Esophagus mucosa (tissue), 1 donor: ENCODE measurements at places on chromosomes 7 and 10.

DNA sequence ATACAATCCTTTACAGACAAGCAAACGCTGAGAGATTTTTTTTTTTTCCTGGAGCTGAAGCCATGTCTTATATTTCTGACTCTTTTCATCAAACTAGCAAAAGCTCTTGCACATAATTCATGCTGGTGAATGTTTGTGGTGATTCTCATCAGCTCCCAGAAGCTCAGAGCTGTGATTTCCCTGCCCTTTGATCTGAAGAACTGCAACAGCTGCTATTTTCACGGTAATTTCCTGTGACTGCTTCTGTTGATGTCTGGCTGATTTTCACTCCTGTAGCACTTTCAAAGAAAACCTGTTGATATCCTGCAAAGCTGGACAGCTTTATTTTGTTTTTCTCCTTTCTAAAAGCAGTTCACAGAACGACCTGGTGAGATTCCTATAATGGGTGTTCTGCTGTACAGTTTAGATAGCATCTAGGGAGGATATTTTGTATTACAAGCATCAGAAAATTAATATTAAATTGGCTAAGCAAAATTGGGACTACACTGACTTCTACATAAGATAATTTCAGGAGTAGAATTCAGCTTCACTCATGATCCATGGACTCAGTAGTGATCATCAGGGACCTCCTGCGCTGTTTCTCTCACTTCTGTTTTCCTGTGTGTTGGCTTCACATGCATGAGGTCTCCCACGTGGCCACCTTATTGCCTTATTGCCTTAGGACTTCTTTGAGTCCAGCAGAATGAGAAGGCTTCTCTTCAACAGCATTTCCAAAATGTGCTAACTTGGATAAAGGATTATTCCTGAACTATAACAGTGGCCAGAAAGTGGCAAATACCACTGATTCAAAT lies 1111.6 kb upstream of the SORCS1 start:
- ATAC-seq: no peak

DNA sequence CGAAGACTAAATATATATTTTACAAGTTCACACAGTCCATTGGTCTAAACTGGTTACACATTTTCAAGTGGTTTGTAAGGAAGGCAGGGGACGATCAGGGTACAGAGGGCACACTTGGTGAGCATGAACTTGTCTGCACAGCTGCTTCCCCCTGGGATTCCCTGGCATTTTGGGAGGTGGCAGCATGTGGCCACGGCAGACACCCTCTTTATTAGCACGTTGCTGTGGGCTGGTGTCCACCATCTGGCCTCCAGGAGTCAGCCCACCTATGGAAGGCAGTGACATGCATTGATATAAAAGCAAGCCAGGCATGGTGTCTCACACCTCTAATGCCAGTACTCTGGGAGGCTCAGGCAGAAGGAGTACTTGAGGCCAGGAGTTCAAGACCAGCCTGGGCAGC lies 350.2 kb downstream of the TYW1 start:
- no peak for ATAC-seq

DNA sequence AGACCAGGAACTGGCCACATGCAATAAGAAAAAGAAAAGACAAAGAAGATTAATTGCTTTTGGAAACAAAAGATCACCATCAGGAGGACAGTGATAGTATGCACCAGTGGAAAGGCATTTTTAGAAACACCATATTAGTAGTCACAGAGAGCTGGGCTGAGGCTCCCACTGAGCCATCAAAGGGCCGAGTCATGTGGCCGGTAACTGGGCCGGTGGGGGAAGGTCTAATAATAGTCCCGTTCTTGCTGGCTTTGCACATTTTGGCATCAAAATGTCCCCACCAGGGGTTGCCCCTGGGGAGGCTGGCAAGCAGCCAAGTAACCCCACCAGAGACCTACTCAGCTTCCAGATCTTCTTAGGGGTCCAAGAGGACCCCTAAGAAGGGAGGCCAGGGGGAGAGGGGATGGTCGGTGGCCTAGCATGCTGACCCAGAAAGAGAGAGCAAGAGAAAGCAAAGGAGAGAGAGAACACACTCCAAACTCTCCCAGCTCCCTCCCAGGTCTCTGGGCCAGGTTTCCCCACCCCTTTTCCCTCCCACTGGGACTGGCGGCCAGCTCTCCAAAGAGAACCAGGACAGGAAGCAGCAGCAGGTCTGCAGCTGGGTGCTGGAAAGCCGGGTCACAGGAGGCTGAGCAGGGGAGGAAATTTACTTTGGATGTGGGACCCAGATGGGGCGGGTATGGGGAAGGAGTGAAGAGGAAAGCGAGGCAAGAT lies 70.2 kb upstream of the FGFR2 start:
- ATAC-seq: peak; percentile 47

- ATAC-seq: peak; percentile 53
Measured at GRCh38 chr10:130894471-130894870, 417.1 kb downstream of the TCERG1L start.

- ATAC-seq: no peak
Measured at GRCh38 chr7:46542076-46542475, 621.0 kb upstream of the IGFBP3 start.

- no peak for ATAC-seq
Measured at GRCh38 chr7:30091491-30091912, 43.3 kb upstream of the MTURN start.

- ATAC-seq: no peak
Measured at GRCh38 chr10:65032867-65033769, 1511.9 kb downstream of the REEP3 start.

GRCh38 chr7:30810986-30811385 lies 39.8 kb downstream of the MINDY4 start:
- no peak for ATAC-seq

GRCh38 chr10:131726967-131727366 lies 173.8 kb upstream of the PPP2R2D start:
- ATAC-seq: no peak

- ATAC-seq: no peak
Measured at GRCh38 chr7:23072922-23073321, 32.7 kb upstream of the KLHL7 start.

GRCh38 chr7:32074787-32075585 lies 4.8 kb upstream of the PDE1C start:
- ATAC-seq: no peak

DNA sequence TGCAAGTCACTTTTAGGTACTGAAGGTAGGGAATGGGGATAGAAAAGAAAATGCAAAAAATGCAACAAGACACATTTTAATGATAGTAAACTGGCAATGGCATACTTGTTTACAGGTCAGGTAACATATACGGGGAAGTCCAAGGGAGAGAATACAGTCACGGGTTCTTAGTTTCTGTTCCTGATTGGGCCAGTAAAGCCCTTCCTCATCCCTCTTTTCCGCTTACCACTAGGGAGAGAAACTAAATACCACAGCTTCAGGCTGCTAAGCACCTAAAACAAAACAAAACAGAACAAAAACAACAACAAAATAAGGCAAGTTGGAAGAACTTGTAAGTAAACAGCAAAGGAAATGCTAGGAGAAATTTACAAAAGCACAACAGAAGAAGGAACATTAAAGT lies 65.2 kb upstream of the OGDHL start:
- no peak for ATAC-seq

GRCh38 chr7:31939076-31939475 lies 131.1 kb downstream of the PDE1C start:
- ATAC-seq: no peak

DNA sequence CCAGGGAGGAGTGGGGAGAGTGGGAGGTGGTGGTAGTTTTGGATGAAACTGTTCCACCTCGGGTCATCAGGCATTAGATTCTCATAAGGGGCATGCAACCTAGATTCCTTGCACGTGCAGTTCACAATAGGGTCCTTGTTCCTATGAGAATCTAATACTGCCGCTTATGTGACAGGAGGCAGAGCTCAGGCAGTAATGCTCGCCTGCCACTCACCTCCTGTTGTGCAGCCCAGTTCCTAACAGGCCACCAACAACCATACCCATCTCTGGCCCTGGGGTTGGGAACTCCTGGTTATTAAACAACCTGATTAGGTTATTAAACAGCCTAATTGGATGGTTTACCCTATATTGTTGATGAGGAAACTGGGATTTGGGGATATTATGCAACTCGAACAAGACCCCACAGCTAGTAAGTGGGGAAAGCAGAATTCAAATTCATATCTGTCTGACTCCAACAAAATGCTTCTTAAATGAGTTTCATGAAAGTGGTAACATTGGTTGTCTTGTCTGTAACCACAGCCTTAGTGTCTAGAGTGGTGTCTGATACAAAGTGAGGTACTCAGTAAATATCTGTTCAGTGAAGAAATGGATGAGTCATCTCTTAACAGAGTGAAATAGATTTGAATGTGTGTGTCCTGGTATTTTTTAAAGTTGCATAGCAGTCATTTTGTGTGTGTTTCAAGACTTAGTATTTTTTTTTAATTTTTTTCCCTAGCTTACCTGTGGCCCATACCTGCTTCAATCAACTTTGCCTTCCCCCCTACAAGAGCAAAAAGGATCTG lies 101.6 kb downstream of the HECTD2 start:
- peak; percentile 70 for ATAC-seq

DNA sequence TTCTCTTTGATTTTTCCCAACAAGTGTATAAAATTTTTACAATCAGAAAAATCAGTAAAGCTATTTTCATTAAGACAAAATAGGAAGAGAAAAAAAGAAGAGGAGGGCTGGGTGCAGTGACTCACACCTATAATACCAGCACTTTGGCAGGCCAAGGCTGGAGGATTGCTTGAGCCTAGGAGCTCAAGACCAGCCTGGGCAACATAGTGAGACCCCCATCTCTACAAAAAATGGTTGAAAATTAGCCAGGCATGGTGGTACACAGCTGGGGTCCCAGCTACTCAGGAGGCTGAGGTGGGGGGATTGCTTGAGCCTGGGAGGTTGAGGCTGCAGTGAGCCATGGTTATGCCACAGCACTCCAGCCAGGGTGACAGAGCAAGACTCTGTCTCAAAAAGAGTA lies 172.3 kb downstream of the AKR1D1 start:
- no peak for ATAC-seq

DNA sequence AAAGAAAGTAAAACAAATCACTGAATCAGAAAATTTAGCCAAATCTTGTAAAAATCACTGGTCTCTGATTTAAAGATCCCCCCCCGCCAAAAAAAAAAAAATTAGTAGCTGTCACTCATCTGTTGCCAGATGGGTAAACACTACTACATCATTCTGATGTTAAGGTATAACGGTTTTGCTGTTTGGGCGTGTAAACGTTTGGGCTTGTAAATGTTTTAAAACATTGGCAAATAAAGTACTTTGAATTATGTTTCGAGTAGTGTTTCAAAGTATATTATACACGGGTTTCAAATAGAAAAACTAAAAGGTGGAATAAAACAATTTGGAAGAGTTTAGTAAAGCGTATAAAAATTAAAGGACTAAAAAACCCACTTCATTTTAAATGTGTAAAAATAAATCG lies 1.5 kb downstream of the TMEM229A start:
- no peak for ATAC-seq

GRCh38 chr10:59281861-59282260 lies 80.5 kb downstream of the FAM13C start:
- ATAC-seq: no peak

DNA sequence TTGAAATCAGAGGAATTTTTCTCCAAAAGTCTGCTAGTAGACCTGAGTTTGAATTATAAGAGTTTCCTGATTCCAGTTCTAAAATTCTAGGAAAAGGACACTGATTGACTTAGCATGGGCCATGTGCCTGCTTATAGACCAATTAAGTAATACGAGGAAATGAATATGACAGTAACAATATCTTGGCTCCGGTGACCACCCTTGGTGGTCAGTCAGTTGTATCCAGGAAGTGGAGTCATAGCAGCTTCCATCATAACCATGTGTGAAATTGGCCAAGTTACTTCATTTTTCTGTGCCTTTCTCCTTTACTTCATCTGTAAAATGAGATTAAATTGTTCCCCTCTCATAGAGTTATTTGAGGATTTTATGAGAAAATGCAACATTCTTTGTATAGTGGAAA lies 66.9 kb downstream of the MTPAP start:
- no peak for ATAC-seq

- no peak for ATAC-seq
Measured at GRCh38 chr10:130491011-130491692, 355.0 kb downstream of the GLRX3 start.

- ATAC-seq: no peak
Measured at GRCh38 chr10:79940431-79940830, 8.5 kb downstream of the SFTPD start.

DNA sequence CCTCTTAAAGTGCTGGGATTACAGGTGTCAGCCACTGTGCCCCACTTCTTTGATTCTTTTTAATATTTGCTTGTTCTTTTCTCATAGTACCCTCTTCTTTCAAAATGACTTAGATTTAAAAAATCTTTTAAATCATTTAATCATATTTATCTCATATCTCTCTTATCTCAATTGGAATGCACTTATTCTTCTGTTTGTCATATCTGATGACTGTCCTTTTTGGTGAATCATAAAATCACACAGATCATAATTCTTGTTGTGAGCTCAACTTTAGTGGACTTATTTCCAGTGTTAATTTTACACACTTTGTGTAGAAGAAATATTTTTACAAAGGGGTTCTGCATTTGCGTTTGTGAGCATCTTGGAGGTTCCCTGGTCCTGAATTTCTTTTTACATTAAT lies 220.3 kb upstream of the SLC26A5 start:
- no peak for ATAC-seq

DNA sequence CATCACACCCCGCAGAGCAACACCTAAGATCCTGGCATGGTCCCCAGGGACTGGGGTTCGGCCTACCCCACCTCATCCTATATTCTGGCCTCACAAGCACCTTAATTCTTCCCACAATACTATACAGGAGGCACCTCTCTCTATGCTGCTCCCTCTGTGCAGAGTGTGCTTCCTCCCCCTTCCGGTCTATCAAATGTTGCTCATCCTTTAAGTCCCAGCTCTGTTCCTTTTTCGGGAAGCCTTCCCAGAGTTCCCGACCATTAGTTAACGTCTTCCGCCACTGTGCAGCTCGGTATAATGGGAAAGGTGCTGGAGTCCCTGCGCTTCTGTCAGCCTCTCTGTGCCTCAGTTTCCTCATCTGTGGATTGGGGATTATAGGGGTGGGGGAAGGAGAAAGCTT lies 21.8 kb downstream of the PALD1 start:
- no peak for ATAC-seq

DNA sequence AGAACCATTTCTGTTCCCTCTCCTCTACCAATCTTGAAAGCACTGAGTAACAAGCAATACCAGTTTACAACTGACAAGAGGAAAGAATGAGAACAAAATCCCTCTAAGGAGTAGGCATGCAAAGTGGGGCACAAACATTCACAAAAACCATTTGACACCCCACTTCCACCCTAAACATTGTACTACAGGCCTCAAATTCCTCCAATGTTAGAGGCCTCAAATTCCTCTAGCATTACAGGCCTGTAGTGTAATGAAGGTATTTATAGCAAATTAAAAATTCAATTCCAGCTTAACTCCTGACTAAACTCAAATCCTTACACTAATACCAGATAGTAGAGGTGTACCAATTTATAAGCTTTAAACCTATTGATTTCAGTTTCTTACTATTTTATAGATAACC lies 85.4 kb downstream of the SIRT1 start:
- no peak for ATAC-seq

DNA sequence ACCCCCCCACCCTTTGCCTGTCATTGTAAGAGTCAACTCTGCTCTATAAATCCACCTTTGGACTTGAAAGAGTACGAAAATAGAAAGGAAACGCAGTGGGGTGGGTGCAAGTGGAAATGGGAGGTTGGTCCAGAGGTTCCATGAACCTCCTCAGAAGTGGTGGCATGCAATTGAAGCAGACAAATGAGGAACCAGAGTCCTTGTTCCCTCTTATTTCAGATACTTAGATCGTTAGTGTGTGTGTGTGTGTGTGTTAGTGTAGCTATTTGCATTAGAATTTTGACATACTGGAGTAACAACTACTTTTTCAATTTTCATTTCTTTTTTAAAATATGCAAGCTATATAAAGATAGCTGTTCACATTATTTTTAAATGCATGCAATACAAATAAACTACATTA lies 18.1 kb upstream of the TFAM start:
- ATAC-seq: no peak

GRCh38 chr10:131760416-131761166 lies 140.2 kb upstream of the PPP2R2D start:
- ATAC-seq: no peak
